ENCODE measurements at places on chromosomes 2 and 18.

DNA sequence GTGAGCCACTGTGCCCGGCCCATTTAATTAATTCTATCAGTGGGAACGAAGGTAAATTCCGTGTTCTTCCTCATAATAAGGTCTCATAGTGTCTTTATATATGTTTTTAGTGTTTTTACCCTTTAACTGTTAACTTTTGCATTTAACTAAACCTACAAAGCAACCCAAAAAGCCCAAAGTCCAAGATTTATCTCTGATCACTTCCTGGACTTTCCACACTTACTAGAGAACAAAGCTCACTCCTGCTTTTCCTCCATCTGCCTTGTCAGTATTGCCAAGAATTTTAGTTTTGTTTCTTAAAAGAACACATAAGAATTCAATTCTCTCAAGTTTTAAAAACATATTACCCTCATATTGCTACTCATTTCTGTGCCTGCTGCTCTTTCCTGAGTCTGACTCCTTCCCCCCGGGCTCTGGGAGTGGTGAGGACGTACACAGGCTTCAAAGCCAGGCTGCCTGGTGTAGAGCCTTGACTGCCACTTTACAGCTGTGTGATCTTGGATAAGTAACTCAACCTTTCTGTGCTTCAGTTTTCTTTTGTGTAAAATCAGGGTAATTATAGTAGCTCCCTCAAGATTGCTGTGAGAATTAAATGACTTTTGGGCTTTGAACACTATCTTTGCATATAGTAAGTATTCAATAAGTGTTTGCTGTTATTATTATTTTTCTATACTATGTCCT lies 24.9 kb upstream of the GPR155 start:
- no peak for DNase-seq

DNA sequence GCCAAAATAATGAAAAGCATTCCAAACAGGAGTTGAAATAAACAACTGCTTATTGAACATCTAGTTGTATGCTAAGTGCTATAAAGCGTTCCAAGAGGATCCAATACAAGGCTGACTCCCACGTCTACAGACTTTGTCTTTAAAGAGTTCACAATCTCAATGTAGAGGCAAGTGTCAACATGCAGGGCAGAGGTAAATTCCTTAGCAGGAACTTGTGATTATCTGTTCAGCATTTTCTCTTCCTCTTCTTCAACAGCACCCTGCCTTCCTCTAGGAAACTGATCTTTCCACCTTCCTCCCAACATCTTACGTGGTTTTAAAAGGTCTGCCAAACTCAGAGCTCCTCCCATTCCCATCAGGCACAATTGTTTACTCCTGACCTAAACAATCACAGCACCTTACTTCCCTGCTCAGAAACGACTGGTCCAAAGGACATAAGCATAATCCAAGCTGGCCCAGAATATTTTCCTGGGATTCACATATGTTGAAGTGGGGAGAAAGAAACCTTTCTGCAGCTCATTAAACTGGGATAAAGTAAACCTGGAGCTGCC lies 83.9 kb downstream of the ITSN2 start:
- DNase-seq: no peak

GRCh38 chr2:75243219-75243618 lies 43.9 kb upstream of the TACR1 start:
- DNase-seq: no peak

- DNase-seq: no peak
Observed at GRCh38 chr2:177322801-177323261, 58.3 kb upstream of the NFE2L2 start.

DNA sequence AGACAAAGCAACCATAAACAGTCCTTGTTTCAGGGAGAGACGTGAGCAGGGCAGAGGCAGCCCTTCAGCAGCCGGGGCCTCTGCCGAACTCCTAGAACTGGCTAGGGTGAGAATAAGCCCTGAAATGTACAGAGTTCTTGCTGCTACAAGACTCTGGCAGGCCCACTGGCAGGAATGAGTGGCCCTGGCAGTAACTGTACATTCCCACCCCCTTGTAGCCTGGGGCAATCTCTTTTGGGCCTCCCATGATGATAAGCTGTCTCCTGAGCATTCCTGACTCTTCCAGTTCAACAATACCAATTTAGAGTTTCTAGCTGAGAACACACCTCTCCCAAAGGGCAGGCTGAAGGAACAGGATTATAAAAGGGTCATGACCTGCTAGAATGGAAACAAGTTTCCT lies 54.3 kb downstream of the HAUS1 start:
- DNase-seq: no peak

DNA sequence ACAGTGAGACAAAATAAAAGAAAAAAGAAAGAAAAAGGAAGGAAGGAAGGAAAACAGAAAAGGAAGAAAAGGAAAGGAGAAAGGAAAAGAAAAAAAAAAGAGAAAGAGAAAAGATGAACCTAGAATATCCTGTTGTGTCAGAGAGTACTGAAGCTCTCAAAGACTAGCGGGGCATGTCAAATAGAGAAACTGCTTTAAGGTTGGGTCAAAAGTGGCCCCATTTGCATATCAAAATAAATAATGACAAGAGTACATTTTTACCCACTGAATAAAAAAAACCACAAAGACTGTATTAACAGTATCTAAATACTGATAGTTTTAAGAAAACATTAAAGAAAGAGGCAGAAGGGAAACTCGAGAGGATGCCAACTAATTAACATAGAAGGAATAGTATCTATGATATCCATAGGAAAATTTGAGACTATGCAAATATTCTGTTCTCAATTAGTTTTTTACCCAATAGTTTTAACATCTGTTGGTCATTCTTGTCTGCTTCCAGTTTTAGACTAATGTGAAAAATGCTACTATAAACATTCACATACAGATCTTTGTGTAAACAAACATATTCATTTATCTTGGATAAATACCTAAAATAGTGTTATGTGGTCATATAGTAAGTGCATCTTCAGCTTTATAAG lies 53.2 kb downstream of the SFXN5 start:
- no peak for DNase-seq

DNA sequence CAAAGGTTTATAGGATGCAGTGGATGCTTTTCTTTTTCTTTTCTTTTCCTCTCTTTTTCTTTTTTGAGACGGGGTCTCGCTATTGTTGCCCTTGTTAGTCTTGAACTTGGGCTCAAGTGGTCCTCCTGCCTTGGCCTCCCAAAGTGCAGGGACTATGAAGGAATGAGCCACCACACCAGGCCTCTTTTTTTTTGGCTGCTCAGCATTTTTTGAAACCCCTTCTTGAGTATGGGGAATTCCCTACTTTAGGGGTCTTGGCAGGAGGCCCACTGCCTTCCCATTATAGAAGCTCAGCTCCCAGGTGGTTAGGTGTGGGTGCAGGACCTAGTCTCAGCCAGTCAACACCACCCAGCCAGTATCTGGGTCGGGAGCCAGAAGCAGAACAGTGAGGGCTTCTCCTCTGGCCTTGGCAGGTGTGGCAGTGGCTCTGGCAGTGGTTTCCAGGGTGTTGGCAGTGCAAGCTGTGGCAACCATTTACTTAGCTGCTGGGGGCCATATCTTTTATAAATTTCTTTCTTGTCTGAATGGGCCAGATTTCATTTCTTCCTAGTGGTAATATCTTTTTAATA lies 51.4 kb upstream of the ACYP2 start:
- DNase-seq: no peak

DNA sequence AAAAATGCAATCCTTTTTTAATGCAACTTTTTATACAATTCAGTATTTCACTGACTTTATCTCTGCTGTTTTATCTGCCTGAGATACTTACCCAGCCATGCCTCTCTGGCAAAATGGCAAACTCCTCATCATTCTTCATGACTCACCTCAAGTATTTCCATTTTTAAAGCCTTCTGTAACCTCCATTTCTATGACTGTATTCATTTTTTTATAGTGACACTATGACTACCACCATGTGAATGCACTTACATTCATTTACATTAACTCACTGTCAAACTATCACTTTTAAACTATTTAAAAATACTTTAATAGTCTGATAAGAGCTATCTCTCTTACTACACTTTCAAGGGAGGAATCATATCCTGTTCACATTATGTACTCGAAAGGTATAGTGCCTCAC lies 99.4 kb upstream of the SCN7A start:
- no peak for DNase-seq

GRCh38 chr2:70118798-70119454 lies 31.6 kb downstream of the PCBP1 start:
- DNase-seq: no peak

DNA sequence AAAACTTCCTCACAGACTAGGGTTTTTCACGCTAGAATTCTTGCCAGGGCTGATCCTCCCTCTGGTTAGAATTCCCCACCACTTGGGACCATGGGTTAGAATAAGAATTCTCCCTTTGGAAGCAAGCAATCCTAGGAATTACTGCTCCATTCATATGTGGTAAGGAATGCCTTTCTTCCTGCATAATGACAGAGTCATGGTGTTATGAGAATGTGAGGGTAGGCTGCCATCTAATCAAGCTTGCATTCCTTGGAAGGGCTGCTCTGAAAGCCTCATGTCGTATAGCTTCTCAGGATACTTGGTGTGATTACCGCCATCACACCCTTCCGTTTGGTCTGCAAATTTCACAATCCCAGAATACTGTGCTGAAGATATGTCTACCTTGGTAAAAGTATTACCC lies 1282.4 kb upstream of the PIK3C3 start:
- DNase-seq: no peak

DNA sequence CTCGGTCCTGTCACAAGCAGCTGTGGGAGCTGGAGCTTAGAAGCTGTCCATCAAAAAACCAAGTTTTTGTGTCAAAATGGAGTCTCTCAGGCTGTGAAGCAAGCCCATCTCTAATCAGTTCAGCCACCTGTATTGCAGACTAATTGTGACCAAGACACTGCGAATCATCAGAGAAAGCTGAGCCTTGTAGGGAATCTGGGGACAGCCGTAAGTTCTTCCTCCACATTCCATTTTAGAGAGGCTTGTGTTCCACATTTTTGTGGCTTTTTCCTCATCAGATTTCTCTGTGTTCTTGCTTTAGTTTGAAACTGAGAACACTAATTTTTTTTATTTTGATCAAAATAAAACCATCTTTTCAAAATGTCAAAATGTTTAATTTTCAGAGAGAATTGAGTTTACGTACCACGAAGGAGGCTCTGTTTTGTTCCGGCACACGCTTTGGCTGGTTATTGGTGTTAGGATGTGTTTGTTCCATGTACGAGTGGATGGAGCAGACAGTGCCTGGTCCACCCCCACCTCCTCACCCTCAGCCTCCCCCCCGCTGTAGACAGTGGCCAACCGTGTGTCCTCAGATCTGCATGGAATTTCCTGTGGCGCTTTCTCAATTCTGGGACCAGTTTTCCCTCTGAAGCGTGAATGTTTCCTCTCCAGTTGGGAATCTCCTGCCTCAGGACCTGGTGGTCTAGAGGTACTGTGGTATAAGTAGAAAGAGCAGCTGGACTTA lies 140.8 kb downstream of the AGAP1 start:
- no peak for DNase-seq

- no peak for DNase-seq
Observed at GRCh38 chr2:142642650-142643049, 234.8 kb upstream of the KYNU start.

GRCh38 chr2:121489284-121489683 lies 41.4 kb upstream of the RNU4ATAC start:
- no peak for DNase-seq

DNA sequence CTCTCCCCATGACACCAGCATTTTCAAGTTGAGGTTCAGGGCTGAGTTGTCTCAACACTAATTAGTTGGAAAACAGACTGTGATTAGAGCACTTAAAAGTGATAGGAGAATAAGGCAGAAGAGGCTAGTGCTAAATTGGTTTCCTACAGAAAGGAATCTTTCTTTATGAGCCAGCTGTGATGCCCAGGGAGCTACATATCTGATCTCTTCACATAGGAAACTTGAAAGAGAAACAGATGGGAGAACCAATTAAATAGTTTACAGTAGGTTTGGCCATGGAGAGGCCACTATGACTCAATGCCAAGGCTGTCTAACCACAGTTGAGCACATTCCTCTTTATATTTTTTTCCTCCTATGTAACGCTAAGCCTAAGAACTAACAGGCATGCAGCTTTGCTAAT lies 418.3 kb upstream of the CYRIA start:
- no peak for DNase-seq

DNA sequence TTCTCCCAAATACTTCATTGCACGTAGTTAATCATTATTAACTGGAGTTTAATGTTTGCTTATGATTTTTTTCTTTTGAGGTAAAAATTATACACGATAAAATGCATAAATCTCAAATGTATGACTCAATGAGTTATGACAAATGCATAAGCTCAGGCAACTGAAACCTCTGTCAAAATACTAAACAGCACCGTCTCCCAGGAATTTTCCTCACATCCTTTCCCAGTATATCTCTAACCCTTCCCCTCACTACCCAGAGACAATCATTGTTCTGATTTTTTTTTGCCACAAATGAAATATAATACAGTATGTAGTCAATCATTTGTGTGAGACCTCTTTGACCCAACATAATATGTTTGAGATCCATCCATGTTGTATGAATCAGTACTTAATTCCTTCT lies 606.5 kb downstream of the CPS1 start:
- DNase-seq: no peak
